ENCODE measurements at places on chromosomes 6 and 20.

- H3K27me3 ChIP-seq: no peaks in the 10 kb centered on the region
- no peak overlapping the region for H3K27ac ChIP-seq
- no peak overlapping the region for H3K4me3 ChIP-seq
Observed at GRCh38 chr6:70821751-70822150, 135.1 kb downstream of the B3GAT2 start.

GRCh38 chr6:16837217-16837972, 76.1 kb upstream of the ATXN1 start:
- DNase-seq: no peak
- H3K4me1 ChIP-seq: no peaks in the 10 kb centered on the region
- no peak overlapping the region for H3K27ac ChIP-seq

DNA sequence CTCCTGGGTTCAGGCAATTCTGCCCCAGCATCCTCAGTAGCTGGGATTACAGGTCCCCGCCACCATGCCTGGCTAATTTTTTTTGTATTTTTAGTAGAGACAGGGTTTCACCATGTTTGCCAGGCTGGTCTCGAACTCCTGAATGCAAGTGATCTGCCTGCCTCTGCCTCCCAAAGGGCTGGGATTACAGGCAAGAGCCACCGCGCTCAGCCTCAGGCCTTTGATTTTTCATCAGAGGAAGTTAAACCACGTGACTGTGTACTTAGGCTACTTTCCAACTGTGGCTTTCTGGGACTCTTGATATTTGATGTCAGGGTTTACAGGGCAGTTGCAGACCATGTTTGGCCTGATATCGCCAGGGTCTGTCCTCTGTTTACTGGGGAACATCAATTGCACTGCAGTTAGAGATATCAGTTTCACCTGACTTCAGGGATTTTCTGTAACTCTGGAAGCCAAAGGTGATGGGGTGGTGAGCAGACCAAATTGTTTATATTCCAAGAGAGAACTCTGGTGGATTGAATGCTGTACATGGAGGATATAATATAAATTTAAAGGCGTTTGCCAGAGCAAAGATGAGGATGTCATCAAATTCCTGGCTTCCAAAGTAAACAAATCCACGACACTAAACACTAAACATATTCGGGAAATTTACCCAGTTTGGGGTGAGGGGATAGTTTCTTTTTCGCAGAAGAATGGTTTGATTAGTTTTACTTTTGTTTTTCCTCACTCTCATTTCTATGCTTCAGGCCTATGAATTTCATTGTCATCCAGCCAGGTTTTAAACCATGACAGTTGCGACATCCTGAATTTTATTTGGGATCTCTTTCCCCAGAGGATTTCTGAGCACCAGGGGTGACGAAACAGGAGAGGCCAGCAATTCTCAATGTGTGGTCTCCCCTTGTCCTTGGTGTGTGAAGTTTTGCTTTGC, 4.2 kb downstream of the PSMF1 start:
- DNase-seq: no peak
- H3K4me3 ChIP-seq: no peak overlapping the region
- H3K27ac ChIP-seq: no peak overlapping the region
- H3K4me1 ChIP-seq: peaks cover 4% of the 10 kb centered on the region

- no peak for DNase-seq
- H3K27me3 ChIP-seq: no peaks in the 10 kb centered on the region
- no peak overlapping the region for H3K27ac ChIP-seq
- no peaks in the 10 kb centered on the region for H3K36me3 ChIP-seq
- H3K4me1 ChIP-seq: no peaks in the 10 kb centered on the region
- H3K4me3 ChIP-seq: no peak overlapping the region
Observed at GRCh38 chr6:14614631-14615030, 497.1 kb downstream of the CD83 start.

DNA sequence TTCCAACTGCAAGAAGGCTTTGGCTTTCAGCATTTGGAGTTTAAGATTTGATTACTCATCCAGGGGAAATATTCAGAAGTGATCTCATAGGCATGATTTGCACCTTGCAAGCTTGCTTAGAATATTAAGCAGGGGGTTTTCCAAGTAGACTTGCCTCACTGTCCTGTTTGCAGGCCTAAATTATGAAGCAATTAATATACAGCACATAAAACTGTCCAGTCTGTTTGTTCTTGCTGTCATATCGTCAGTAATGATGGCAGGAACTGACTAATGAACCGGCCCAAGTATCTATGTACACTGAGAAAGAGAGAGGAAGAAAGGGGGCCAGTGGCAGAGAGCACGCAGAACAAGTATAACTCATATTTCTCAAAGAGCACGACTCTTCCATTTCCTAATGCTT, 212.5 kb upstream of the SUPT3H start:
- no peaks in the 10 kb centered on the region for H3K27me3 ChIP-seq
- H3K4me1 ChIP-seq: peaks cover 10% of the 10 kb centered on the region
- no peak overlapping the region for H3K4me3 ChIP-seq
- no peak for DNase-seq

- peak; percentile 62 for DNase-seq
- peaks cover 18% of the 10 kb centered on the region for H3K36me3 ChIP-seq
- H3K4me3 ChIP-seq: peak overlapping the region; percentile 51
- H3K27me3 ChIP-seq: no peaks in the 10 kb centered on the region
Observed at GRCh38 chr6:31737991-31738979, 1.5 kb upstream of the MSH5 start.

DNA sequence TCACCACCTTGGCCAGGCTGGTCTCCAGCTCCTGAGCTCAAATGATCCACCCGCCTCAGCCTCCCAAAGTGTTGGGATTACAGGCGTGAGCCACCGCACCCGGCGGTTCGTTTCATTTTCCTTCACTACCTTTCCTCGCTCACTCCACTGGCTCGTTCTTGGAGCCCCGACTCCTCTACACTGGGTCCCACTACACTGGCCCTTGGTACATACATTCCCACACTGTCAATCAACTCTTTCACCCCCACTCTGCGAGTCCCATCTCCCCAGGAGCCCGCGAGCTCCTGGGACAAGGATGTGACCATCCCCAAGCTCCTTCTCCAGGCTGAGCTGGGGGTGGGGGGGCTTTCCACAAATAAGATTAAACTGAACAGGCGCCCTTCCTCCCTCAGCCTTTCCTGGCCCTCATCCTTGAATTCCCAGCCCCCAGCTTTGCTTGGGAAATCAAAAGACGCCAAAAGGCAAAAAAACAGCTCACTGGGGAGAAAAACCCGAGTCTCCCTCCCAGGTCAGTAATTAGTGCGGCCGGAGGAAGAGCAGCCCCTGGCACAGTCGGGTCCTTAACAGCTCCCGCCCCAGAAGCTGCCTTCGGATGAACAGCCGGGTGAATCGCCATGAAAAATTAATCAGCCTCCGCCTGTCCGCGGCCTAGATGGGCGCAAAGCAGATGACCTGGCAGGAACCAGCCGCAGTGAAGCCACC, 42.8 kb upstream of the LY86 start:
- H3K27me3 ChIP-seq: peaks cover 22% of the 10 kb centered on the region
- no peaks in the 10 kb centered on the region for H3K4me1 ChIP-seq
- H3K36me3 ChIP-seq: no peaks in the 10 kb centered on the region
- peak overlapping the region; percentile 72 for H3K4me3 ChIP-seq
- no peak for DNase-seq
